Liver (tissue), 10 donors: ENCODE measurements at places on chromosomes 5 and 9. TPM values are rescaled to one million over a fixed set of nuclear protein-coding genes. Genes with fewer than 3 reads are reported as not detected.

ACSL6 gene
- 129 TPM for total RNA-seq

- DNase-seq = peak; percentile 44
These were observed 103.2 kb downstream of the SNCAIP start for GRCh38 chr5:122415030-122415800.

TNC gene
- total RNA-seq = 1.7 TPM

GRCh38 chr5:139474890-139475791, 4.3 kb downstream of the SMIM33 start:
- no peak for DNase-seq

- no peak for DNase-seq
These were observed 330.0 kb downstream of the ARRDC3 start for GRCh38 chr5:91052977-91053740.

DNA sequence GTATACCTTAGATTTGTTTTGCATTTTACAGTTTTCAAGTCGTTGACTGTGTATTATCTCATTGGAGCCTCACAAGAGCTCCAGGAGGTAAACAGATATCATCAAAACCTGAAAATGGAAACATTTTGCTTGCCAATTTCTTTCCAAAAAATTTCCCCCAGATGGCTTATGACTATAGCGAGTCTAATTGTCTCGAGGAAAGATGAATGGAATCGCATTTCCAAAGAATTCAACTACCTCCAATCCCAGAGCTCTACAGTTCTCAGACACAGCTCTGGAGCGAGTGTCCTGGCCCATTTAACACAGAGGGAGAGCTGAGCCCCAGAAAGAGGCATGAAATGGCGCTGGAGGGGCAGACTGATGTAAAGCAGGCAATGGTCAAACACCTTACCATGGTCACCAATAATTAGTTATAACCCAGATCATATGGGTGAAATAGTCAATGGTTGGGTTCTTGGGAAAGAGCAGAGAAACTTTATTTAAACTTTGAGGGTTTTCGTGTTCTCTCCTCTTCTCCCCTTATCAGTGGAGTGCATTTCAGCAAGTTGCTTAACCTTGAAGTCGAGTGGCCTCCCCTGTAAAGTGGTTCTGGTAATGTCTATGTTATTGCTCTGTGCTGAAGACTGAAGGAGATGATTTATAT, 168.2 kb downstream of the ZDHHC21 start:
- DNase-seq = no peak

DNA sequence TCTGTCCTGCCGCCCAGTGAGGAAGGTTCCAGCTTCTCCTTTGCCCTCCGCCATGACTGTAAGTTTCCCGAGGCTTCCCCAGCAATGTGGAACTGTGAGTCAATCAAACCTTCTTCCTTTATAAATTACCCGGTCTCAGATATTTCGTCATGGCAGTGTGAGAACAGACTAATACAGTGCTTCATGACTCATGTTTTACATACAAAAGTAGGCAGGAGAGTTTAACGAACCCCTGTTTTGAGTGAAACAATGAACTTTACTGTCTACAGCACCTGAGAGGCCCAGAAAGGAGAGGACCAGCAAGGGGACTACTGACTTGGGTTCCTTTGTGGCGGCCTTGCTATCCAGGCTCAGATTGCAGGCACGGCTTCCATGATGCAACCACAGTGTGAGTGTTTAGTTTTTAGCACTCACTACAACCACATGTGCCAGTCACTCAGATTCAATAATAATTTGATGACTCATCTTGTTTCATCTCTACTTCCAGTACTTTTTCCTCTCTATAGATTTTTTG, 139.1 kb upstream of the CLINT1 start:
- no peak for DNase-seq

- DNase-seq = no peak
These were observed 18.4 kb upstream of the GBGT1 start for GRCh38 chr9:133182151-133182550.

DNA sequence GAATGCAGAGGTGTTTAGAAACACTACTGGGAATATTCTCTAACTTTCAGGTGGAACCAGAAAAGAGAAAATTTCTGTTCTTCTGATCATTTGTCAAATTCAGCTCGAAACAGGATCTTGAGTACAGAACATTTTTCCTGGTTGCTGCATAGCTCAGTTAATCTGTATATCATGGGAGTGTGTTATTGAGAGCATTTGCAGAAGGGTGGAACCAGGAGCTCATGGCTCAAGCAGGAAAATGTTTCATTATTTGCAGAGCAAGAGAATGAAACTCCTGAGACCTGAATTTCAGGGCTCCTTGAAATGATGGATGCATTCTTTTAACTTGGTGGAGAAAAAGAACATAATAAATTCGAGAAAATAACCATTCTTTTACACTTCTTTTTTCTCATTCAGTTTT, 97.9 kb downstream of the AOPEP start:
- DNase-seq = no peak

DNA sequence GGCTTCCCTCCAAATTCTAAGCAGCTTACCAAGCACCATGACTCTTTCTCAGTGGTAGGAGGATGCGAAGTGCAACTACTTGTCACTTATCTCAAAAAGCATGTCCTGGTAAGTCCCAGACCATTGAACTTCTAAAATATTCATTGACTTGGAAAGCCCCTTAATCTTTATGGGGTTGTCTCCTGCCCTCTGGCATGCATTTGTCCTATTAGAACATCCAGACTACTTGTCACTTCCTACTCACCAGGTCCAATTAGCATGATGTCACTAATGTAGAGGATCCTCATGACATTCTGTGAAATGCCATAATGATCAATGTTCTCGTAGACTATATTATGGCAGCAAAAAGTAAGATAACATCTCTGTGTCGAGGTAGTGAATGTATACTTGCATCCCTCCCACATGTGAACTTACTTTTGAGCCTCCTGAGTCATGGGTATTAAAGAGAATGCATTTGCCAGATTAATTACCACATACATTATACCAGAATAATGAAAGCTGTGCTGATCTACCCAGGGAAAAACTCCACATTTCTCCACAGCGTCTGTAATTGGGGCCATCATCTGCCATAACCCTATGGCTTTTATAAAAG, 63.5 kb upstream of the RAD23B start:
- no peak for DNase-seq

DNA sequence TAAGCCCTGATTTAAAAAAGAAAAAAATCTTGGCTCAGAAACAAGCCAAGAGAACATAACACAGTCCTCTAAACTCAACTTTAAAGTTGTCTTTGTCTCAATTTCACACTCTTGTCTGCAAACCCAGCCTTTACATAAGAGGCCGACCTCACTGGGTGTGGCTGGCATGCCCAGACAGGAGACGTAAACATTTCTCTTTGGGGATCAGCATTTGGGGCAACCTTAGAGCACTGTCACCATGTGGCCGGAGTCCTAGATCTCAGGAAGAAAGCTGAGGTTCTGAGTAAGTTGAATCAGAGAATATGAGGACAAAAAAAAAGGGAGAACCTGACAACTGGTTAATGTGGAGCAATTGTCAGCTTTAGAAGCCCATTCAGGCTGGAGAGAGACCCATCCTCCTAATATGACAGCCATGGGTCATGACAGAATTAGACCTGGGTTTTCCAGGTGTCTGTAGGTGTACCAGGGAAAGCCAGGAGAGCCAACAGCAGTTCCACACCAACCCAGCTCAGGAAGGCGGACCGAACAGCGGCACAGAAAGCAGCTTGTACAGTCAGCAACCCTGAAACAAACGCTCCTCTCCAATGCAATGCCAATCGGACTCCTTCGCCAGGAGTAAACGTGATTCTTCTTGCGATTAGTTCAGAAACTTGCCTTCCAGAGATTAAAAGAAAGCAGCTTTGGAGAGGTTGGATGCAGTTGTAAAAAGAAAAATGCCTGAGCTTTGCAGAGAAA, 97.9 kb upstream of the MAP3K1 start:
- no peak for DNase-seq

- no peak for DNase-seq
These were observed 130.9 kb downstream of the ERCC6L2 start for GRCh38 chr9:96006296-96006879.

SLC34A1 gene
- total RNA-seq = 1.0 TPM

DNA sequence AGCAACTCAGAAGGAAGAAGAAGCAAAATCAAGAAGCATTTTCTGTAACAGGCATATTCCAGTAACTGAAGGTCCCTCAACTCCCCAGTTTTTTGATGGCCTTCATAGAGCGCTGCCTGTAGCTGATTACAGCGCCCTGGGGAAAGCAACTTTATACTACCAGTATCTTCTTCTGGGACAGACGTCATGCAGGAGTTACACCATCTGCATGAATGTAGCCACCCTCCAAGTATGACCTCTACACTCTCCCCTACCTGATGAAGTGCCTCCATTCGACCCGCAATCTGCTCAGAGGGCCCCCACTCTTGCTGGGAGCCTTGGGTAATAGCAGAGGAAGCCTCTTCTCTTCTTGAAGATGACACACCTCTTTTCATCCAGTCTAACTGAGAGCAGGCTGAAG, 21.0 kb upstream of the SH3TC2 start:
- DNase-seq = no peak

SCGB3A2 gene
- total RNA-seq = not detected

GRCh38 chr5:39657943-39658342, 233.2 kb upstream of the DAB2 start:
- no peak for DNase-seq

- no peak for DNase-seq
These were observed 70.1 kb upstream of the PANK3 start for GRCh38 chr5:168649306-168649705.

DNA sequence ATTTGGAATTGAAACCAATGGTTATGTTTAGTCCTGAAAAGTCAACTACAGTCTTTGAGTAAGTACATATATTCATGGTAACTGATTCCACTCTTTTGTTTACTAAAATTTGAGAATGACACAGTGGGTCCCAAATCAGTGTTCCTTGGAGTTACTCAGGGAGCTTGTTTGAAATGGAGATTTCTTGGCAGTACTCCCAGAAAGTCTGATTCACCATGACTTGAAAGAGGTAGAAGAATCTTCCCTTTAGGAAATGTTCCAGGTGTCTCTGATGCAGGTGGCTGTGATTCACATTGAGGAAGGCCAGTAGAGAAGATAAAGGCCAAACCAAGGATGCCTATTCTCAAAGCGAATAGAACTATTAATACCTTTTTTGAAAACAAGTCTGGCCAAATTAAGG, 1078.3 kb downstream of the CDH12 start:
- DNase-seq = no peak

- no peak for DNase-seq
These were observed 3.2 kb downstream of the ST6GALNAC4 start for GRCh38 chr9:127913682-127914081.

SLC36A3 gene
- not detected for total RNA-seq

DNA sequence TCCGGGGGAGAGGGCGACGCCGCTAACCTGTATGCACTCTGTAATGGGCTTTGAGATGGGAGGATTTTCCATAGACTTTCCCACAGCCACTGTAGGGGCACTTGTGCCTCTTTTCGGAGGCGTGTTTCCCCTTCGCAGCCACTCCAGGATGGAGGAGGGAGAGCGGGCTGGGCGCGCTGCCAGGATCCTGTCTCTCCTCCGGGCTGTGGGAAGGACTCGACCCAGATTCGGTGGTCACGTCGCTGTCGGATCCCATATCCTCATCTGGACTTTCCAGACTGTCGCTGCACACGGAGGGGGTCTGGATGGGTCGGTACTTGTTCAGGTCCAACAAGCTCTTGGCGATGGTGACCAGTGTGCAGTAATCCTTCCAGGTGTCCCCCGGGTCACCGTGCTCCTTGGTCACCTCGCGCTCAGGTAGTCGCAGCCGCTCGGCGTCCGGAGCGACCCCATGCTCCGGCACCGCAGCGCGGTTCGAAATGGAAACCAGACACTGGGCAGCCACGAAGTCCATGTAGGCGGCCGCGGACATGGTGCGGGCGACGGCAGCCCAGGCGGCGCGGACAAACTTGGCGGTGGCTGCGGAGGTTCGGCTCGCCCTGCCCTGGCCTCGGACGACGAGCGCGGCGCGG, 1.5 kb downstream of the KLF9 start:
- peak; percentile 63 for DNase-seq

DNA sequence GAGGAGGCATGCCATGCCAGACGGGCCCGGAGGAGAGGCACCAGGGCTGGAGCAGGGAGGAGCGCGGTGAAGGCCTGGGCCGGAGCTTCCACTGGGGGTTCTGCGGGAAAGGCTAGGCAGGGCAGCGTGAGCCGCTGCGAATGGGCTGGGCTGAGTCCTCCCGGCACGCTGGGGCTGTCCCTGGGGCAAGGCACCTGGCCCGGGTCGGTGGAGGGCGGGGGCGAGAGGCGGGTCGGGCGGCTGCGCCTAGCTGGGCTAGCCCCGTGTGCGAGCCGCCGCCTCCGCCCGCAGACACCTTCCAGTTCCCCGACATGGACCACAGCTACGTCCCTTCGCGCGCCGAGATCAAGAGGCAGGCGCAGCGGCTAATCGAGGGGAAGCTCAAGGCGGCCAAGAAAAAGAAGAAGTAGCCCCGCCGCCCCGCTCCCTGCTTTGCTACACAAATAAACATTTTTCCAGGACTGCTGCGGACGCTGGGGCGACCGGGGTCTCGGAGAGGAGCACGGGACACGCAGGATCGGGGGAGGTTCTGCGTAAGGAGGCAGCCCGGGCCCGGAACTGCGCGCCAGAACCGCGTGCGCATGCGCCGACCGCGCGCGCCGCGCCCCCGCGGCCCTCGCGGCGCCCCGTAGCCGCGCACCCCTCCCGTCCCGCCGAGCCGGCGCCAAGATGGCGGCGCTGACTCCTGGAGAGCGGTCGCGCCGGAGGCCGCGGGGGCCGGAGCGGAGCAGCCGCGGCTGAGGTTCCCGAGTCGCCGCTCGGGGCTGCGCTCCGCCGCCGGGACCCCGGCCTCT, at the start of gene RABL6:
RABL6 (plus strand) TSS at position 668 of the 794 bp plus-strand sequence. CDS start 249 bp downstream, outside the sequence.
- DNase-seq = peak; percentile 84

- no peak for DNase-seq
These were observed 111.3 kb upstream of the SAP30L start for GRCh38 chr5:154334406-154335064.

GRCh38 chr5:54066433-54066832, 243.9 kb downstream of the ARL15 start:
- no peak for DNase-seq

GRCh38 chr9:114616684-114617520, 5.8 kb downstream of the TMEM268 start:
- peak; percentile 44 for DNase-seq

CCL28 gene
- total RNA-seq = 1.0 TPM

- no peak for DNase-seq
These were observed 94.9 kb upstream of the SLC27A6 start for GRCh38 chr5:128870373-128870772.

GRCh38 chr5:113219695-113220094, 215.1 kb downstream of the TSSK1B start:
- no peak for DNase-seq

ALDH1A1 gene
- total RNA-seq = 178 TPM
